ENCODE measurements at places on chromosomes 2 and 18.

DNA sequence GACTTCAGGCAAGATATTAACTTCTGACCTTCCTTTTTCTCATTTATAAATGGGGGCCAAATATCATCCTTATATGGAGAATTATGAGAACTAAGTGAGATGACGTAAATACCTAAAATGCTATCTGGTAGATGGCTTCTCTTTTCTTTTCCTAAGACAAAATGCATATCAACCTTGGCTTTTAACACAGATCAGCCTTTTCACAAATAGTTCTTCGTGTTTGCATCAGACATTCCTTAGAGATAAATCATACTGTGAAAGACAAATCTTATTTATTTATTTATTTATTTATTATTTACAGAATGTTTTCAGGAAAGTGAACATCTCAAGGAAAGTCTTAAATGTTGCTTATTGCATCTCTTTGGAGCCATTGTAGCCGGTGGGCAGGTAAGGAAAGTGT, 62.8 kb downstream of the NBEAL1 start:
- DNase-seq = no peak

- no peak for DNase-seq
These were observed 163.8 kb downstream of the CLIP4 start for GRCh38 chr2:29278966-29279365.

GRCh38 chr2:205738117-205738968, 56.0 kb downstream of the NRP2 start:
- DNase-seq = peak; percentile 45

- DNase-seq = no peak
These were observed 2.4 kb downstream of the CCBE1 start for GRCh38 chr18:59694824-59695223.

GRCh38 chr18:78178812-78179211, 800.8 kb upstream of the SALL3 start:
- no peak for DNase-seq

Measured in endothelial cell of umbilical vein (primary cell).